Cortex of kidney (tissue), 1 donor: ENCODE measurements at places on chromosomes 6 and 20.

DNA sequence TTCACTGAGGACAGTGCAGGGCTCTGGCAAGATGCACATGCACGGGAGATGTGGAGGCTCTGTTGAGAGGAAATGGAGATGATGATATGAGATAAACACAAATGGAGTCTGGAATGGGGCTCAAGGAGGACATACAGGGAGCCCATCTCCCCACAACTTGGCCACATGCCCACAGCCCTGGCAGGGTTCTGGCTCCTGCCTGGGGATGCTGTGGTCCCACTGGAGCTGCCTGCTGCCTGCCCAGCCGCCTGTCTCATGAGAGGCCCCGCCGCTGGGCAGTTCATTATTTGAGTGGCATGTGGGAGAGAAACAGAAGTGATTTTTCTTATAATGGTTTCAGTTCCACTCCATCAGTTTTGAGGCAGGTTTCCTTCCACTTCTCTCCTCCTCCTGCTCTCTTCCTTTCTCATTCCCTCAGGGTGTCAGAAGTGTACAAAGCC is 133.6 kb upstream of the TRAF3IP2 start:
- DNase-seq = no peak

DNA sequence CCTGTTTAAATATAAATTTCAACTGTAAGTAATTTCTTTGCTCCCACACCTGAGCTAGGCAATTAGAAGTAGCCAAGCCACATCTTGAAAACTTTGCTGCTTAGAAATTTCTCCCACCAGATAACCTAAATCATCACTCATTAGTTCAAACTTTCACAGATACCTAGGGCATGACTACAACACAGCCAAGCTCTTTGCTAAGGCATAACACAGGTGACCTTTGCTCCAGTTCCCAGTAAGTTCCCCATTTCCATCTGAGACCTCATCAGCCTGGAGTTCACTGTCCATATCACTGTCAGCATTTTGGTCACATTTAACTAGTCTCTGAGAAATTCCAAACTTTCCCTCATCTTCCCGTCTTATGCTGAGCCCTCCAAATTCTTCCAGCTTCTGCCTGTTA is 79.8 kb upstream of the OPRM1 start:
- no peak for DNase-seq

- DNase-seq = no peak
Observed at GRCh38 chr6:2081155-2082138, 164.0 kb downstream of the GMDS start.

DNA sequence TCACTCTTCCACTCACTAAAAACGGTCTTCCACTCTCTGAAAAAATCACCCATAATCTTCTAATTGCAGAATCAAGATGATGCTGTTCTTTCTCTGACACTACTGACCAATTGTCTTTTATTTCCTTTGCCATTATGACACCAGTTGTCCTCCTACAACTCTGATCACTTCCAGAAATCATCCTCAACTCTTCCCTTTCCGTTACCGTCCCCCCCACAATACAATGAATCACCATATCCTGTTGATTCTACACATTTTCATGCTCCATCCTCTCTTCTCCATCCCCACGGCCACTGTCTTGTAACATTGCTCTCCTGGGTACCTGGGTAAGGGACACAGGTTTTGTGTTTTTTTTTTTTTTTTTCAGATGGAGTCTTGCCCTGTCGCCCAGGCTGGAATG is 2.5 kb upstream of the PPP2R5D start:
- no peak for DNase-seq

GRCh38 chr6:153208706-153209105 is 77.6 kb upstream of the RGS17 start:
- no peak for DNase-seq
